ENCODE measurements at places on chromosomes 5 and 9.

- no peak for DNase-seq
Observed at GRCh38 chr5:180208435-180209081, 453 bp downstream of the RASGEF1C start.

GRCh38 chr5:122693963-122694362 lies 80.9 kb upstream of the SNX2 start:
- DNase-seq = no peak

- no peak for DNase-seq
Observed at GRCh38 chr5:170216257-170216864, 16.4 kb upstream of the C5orf58 start.

GRCh38 chr5:151096001-151096373 lies 15.2 kb upstream of the TNIP1 start:
- DNase-seq = no peak

DNA sequence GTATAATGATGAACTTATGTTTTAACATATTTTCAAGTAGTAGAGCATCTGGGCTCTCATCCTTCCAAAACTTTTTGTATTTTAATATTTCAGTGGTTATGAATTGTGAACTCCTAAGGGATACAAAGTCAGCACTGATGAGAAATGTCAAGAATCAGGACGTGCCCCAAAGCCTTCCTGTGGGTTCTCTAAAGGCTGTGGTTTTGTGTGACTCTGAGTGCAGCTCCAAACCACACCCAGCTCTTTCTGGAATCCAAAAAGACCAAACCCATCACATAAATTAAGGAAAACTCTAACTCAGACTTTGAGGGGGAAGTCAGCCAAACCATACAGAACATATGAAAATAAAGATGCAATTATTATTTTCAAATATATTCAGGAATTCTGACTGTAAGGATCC lies 40.8 kb upstream of the SMU1 start:
- no peak for DNase-seq

DNA sequence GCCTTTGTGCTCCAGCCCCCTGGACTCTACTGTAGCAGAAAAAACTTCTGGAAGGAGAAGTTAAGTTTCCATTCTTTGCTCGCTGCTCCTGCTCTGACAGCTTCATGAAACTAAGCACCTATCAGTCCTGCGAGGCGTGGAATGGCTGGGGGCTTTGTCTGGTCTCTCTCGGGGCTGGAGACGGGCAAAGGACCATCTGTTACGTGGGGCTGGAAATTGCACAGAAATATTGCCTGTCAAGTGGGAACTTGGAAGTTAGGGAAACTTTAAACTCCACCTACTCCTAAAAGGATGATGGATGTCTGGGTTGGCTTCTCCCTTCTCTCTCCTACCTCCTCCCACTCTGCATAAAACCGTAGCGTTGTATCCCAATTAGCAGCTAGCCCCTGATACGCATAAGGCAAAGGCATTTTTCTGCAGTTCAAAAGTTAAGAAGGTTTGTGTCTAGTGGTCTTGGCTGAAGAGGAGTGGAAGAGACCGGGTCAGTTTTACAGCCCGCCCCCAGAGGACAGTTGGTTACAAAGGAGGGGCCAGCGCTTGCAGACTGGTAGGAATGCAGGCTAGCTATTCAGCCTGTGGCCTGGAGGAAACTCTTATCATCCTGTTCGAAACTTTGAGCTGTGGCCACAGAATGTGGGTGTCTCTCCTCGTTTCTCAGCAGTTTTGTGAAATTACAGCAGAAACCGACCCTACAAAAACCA lies 1.3 kb downstream of the FBXL7 start:
- DNase-seq = peak; percentile 74

GRCh38 chr9:20242510-20243189 lies 379.6 kb downstream of the MLLT3 start:
- no peak for DNase-seq

All from adrenal gland (tissue), 19 donors.